ENCODE measurements at places on chromosomes 4 and X.

- no peak for DNase-seq
Observed at GRCh38 chrX:145848448-145848847, 30.8 kb downstream of the SLITRK2 start.

- no peak for DNase-seq
Observed at GRCh38 chrX:124804962-124805361, 458.6 kb downstream of the SH2D1A start.

- peak; percentile 59 for DNase-seq
Observed at GRCh38 chrX:148043271-148043855, 62.2 kb downstream of the FMR1NB start.

DNA sequence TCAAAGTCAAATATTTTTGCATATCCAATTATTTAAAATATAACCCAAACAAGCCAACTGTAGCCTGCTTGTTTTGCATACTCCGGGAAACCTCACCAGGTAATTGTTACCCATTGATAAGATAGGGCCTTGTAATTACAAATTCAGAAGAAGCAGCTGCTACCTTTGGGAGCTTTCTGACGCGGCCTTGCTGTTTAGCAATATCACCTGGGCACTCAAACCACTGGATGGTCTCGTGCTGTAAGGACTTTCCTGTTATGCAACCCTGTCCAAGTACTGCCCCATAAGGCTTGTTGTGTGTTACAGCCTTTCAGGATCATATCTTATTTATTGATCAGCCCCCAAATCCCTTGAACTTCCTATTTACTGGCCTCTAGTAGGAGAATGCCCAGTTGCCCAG, 52.1 kb downstream of the HS3ST1 start:
- no peak for DNase-seq

GRCh38 chr4:77922158-77923094, 59.8 kb downstream of the MRPL1 start:
- DNase-seq: peak; percentile 44

DNA sequence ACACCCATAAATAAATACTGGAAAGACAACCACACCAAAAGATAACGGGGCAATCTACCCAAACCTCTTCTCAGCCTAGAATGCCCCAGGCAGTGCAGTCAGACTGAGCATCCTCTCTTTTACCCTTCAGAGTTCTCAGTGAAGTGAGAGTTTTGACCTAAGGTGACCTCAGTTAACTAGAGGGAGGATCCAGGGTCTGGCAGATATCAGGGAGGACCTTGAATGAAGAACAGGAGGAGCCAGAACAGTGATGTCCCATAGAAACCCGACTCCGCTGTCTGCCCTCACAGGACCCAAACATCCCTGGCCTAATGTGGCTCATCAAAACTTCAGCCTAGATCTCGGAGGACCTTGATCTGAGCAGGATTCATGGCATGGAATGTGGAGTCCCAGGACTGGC, at the start of gene MAGEB3:
Gene MAGEB3 (plus strand): TSS at position 263 of the 400 bp plus-strand sequence. CDS start 5,268 bp downstream, outside the sequence.
- DNase-seq: no peak

DNA sequence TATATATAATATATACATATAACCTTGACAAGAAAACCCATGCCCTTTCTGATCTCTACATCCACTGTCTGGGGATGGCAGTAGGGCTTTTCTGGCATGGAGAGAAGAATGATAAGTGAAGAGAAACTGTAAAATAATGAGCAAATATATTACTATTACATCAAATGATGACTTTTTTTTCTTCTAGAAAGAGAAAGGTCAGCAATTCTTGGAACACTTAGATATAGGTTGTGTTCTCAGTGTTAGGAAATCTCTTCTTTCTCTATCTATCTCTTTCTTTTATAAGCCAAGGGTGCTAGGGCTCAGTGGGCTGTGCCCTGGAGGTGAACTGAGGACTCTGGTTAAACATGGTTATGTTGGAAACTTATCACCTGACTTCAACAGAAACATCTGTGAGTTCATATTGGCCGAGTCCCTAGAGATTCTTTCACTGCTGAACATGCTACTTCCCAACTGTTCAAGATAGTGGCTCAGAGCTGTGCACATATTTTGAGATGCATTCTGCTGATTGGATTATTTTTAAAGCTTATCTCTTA, 265.1 kb downstream of the GBA3 start:
- DNase-seq: no peak

GRCh38 chr4:106333186-106333585, 16.8 kb downstream of the AIMP1 start:
- DNase-seq: no peak

GRCh38 chrX:1534301-1535168, 2.5 kb downstream of the P2RY8 start:
- no peak for DNase-seq

DNA sequence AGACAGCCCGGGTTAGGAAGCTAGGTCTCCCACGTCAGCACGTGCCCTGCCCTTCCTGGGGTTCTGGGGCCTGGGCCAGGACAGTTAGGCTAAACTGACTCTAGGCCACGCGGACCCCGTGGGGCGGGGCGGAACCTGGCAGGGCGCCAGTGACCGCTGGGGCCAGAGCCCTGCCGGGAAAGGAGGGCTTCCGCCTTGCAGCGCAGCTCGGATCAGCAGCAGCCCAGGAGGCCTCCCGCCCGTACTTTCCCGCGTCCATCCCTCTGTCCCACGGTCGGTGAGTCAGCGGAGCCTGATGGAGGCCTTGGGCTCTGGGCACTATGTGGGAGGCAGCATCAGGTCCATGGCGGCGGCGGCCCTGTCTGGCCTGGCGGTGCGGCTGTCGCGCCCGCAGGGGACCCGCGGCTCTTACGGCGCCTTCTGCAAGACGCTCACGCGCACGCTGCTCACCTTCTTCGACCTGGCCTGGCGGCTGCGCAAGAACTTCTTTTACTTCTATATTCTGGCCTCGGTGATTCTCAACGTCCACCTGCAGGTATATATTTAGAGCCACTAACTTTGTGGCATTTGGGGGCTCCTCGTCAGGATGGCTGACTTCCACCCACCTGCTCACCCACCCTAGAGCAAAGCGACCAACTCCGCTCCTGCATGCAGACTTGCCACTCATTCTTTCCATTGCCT, at the start of gene SMIM10:
Gene SMIM10 (plus strand): TSS at position 191 of the 681 bp plus-strand sequence. CDS start 105 bp downstream, at position 296.
- DNase-seq: peak; percentile 61

DNA sequence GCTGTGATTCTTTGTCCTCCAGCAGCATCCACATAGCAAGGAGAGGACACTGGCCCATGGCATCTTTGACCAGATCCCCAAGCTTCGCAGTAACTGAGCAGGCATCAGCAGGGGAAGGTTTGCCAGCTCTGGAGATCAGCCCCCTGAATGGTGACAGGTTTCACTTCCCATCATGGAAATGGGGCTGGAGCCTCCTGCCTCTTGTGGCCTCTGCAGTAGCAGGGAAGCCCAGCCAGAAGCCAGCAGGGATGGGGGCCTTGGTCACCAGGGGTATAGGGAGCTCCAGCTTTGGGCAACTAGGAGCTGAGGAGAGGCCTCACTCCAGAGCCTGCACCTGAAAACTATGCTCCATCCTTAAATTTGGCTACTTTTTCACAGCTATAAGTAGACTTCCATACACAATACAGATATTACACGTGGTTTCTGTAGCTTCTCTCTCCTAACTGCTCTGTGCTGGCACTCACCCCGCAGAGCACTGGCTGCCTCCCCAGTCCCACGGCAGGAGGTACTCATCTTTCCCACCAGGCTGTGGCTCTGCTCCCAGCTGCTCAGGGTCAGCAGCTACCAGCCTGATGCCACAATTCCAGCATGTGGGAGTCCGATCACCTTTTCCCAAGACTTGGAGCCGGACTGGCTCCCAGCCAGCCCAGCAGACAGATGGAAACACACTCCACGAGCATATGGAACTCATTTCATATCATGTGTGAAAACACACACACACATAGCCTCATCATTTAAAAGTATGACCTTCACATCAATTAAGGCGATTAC, 2.8 kb downstream of the TMEM271 start:
- no peak for DNase-seq

DNA sequence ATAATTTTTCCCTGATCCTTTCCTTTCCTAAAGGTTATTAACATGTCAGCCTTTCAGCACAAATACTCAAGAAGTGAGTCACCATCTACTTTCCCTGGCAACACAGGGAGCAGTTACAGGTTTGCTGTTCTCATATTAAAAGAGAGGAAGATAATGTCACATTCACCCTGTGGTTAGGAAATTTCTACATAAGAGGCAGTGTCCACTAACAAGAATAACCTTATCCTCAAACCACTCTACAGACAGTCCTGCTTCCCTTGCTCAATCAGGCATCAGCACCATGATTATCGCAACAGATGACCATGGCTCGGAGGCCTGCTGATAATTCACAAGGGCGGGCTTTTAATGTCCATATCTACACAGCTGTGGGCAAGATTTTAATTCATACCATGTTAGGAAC, 30.9 kb downstream of the RNF150 start:
- peak; percentile 80 for DNase-seq

- DNase-seq: no peak
Observed at GRCh38 chrX:148611993-148612392, 111.6 kb downstream of the AFF2 start.

DNA sequence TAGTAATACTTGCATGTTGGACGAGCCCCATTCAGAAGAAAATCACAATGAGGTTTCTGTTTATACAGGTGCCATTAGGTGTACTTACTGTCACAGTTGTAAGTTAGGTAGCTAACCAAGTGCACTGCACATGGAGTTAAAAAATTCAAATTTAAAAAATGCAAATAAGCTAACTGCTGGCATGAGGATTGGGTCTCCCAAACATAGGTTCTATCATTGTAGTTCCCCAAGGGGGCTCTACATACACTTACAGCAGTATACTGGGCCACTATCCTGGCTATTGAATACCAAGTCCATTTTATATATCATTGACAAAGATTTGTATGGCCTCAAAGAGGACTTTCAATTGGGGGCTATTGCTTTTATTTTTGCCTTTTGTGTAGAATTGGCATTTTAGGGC, 153.4 kb downstream of the FMR1NB start:
- DNase-seq: no peak

DNA sequence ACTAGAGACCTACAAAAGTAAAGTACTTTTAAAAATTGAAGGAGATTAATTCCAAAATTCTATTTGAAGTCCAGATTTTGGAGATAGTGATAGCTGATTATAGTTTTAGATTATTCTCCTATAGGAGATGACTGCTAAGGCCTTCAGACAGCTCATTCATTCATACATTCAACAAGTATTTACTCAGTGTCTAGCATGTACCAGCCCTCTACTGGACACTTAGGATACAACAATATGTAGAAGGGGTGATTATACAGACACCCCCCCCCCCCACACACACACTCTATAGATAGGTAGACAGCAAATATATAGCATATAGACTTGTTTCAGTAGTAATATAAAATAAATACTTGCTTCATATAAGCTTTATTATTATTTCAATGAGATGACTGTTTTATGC, 60.4 kb upstream of the TAF9B start:
- DNase-seq: no peak

DNA sequence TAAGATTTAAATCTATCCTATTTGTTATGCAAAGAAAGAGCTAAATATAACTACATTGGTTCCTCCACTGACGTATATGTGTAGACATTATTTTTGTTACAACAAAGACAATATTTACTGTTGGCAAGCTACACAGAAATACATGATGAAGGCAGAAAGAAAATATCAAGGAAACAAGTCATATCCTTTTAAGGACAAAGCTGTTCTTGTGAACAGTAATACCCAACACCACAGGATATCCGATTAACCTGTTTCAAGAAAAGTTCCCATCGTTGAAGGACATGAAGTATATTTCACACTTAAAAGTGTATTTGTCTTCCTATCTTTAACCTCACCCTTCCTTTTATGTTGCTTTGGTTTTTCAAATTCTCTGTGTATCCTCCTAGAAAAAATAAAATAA, 235.8 kb upstream of the AADAT start:
- DNase-seq: no peak

DNA sequence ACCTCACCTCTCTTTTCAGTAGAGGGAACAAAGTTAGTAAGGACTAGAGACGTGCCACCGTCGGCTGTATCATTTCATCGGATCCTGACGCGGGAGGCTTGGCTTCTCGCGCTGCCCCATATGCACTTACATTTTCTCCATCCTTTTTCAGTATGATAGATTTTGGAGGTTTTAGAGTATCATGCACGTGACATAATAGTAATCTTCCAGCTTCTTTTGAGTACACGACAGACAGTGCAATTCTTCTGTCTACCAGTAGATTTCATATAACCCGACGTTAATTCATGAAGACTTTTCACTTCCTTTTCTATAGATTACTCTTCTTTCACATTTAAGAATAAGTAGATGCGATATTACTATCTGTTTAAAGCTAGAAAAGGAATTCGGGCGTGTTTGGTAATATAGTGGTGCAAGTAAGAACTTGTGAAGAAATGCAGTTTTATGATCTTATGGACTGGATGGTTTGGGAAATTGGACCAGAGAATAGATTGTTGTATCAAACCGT, 1.0 kb downstream of the CDS1 start:
- DNase-seq: no peak

DNA sequence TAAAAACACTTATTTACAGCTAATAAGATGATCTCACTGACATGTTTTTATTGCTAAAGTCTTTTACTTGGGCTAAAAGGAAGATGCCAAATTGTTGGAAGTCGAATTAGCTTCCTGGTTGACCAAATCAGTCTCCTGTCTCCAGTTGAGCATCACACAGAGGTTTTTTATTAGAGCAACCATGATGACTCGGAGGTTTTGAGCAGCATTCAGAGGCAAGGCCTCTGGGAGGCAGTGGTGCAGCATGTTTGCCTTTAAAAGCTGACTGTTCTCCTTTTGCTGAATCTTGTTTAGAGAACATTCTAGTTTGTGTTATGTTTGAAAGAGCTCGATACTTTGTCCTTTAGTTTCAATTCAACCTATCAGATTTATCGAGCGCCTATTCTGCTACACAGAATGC, 2.1 kb downstream of the UCHL1 start:
- peak; percentile 73 for DNase-seq

GRCh38 chr4:183370786-183371185, 48.6 kb upstream of the CLDN24 start:
- DNase-seq: no peak

- DNase-seq: no peak
Observed at GRCh38 chr4:84718699-84719098, 135.8 kb downstream of the CDS1 start.

DNA sequence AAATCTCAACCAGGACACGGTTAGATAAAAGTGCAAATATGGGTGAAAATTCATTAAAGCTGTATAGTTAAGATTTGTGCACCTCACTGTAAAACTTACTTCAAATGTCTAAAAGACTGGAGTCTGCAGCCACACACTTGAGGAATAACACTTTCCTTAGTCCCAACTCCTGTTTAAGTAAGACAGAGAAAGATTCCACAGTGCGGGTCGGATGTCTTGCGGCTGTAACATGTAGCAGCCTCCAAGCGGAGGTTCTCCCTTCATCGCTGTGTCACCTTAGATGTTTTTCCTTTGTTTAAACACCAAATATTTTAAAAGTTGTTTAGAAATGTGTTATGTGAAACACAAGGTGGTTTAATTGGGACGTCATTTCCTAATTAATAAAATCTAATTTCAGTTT, 905 bp upstream of the MAEA start:
- DNase-seq: no peak

- no peak for DNase-seq
Observed at GRCh38 chrX:41946989-41947612, 23.7 kb upstream of the CASK start.

DNA sequence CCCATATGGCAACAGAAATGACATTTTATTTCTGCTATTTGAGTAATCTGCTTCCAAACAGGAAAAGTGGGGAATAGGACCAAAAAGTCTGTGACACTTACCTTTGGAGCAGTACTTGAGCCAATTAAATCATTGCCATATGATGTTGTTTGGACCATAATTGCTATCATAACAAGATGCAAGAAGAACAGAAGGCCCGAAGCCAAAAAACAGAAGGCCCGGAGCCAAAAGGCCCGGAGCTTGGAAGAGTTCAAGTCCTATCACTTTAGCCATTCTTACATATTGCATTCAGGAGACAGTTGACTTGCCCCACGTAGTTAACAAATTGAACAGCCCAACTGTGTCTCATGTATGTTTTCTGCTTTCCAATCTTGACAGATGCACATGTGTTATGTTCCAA, 285.6 kb downstream of the ARHGAP24 start:
- no peak for DNase-seq
